ENCODE measurements at places on chromosomes 1 and 21.

- DNase-seq, result no peak
These were observed 1276.1 kb downstream of the KCNT2 start for GRCh38 chr1:195332102-195332501.

GRCh38 chr1:24018611-24019580 lies 38.8 kb upstream of the SRSF10 start:
- DNase-seq, result no peak

GRCh38 chr1:224615861-224616755 lies at the start of gene CNIH3:
Gene CNIH3, plus strand, starts transcription at chr1:224616317. Its CDS starts 858 bp downstream, at chr1:224617175.
- DNase-seq, result no peak

DNA sequence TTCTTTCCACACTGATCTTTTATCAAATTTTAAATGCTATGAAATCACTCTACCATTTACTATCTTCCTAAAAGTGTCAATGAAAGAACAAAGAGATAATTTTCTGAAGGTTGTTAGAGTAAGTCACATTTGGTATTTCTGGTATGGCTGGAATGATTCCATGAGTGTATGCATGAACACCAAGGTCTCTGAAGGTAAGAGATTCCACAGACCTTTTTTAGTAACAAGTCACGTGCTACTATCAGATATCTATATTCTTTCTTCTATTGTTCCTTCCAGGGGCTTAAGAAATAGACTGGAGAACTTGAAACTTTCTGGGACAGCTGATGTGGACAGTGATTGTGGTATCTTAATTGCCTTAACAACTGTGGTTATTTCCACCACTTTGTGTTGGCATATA lies 265.0 kb downstream of the SDCCAG8 start:
- DNase-seq, result no peak

GRCh38 chr1:90488451-90488850 lies 228.7 kb downstream of the BARHL2 start:
- no peak for DNase-seq

- no peak for DNase-seq
These were observed 9.1 kb downstream of the NES start for GRCh38 chr1:156667968-156668709.

DNA sequence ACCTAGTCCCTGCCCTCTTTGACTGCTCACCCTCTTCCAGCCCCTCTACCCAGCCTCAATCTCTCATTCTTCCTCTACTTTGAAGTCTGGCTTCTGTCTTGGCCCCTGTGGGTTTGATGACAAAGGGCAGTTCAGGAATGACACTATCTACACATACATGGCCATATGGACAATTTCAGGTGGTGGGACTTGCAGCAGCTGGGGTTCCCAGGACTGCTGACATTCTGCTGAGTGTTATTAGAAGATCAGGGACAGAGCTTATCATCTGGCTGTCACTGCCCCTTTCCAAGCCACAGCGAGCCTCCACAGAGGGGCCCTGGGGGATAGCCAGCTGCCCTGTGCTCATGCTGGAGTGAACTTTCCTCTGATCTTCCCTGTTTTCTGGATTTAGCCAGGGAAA lies 97.4 kb upstream of the IPO9 start:
- no peak for DNase-seq
